ENCODE measurements at places on chromosomes 2 and 18.

DNA sequence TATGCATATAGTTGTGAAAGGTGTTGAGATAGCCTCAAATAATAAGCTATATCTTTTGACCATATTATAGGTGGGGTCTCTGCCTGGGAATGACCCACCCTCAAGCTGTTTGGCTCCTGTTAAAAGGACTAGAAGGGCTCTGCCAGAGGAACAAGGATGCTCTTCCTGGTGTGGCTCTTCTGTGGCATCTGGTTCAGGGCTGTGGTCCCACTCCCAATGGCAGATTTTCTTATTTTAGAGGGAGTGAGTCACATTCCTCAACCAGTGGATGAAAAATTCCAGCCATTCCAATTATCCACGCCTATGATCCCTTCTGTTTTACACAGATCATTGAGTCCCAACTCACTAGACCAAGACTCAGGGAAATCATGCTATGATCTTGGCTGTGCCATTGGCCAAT lies 119.9 kb downstream of the PARD3B start:
- no peak for DNase-seq

DNA sequence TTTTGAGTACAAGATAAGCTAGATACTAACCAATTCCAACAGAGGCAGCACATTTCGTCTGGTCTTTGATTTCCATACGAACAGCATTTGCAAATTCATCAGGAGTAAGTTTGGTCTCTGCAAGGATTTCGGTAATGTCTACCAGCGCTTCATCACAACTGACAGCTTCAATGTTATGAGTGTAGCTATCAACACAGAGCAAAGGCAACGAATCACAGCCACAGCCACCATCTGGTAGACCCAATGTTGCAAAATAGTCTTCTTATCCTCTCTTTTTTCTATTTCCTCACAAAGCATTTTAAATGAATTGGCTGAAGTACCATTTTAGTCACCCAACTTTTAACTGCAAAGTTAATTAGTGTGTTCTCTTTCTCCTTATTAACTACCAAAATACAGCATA lies 68.3 kb downstream of the REV1 start:
- no peak for DNase-seq

GRCh38 chr2:84800194-84800805 lies 80.6 kb downstream of the TRABD2A start:
- DNase-seq, result no peak

- no peak for DNase-seq
Measured at GRCh38 chr2:44126106-44126797, 42.4 kb upstream of the PPM1B start.

GRCh38 chr2:165069151-165069550 lies 113.8 kb upstream of the SLC38A11 start:
- DNase-seq, result no peak

DNA sequence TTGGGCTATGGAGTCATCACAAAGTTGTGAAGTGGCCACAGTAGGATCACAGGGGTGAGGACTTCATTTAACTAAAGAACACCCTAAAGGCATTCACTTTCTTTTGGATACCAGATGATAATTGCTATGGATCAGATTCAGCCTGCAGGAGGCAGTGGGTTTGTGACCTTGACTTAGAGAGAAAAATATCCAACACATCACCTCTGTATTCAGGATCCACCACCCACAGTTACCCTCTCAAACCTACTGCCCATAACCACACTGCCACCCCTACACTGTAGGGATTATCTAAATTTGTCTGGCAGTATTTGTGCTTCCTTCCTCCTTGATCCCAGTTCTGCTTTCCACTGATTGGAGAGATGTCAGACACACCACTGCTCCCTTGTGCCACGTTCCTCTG lies 269.4 kb downstream of the MYCN start:
- DNase-seq, result no peak

GRCh38 chr2:164143183-164143930 lies 407.5 kb upstream of the FIGN start:
- no peak for DNase-seq

GRCh38 chr2:54106631-54107454 lies 8.6 kb upstream of the ACYP2 start:
- no peak for DNase-seq

DNA sequence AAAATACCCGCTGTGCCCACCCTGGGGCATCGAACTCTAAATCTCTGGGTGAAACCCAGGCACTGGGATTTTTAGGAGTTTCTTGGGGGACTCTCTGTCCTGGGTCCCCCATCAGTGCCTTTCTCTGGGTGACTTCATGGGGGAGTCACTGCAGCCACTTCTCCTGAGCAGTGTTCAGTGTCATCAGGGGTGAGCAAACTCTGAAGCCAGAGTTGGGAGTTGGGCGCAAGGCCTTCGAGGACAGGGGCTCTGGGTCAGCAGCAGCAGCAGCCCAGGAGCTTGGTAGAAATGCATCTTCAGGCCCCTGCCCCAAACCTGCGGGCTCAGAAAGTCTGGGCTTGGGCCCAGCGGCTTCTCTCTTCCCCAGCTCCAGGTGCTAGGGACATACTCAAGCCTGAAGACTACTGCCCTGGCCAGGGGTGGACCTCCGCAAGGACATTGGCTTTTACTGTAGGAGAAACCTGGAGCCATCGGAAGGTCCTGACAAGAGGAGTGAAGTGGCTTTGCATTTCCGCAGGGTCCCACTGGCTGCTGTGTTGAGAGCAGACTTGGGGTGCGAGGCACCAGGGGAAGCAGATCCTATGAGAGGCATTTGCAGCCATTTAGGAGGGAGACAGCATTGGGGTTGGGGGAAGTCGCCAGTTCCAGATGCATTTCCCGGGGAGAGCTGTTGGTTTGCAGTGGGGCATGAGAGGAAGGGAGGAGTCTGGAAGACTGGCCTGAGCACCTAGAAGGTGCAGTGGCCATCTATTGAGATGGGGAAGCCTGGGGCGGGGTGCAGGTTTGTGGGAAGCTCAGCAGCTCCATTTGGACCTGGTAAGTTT lies 51.5 kb upstream of the FAHD2A start:
- no peak for DNase-seq

DNA sequence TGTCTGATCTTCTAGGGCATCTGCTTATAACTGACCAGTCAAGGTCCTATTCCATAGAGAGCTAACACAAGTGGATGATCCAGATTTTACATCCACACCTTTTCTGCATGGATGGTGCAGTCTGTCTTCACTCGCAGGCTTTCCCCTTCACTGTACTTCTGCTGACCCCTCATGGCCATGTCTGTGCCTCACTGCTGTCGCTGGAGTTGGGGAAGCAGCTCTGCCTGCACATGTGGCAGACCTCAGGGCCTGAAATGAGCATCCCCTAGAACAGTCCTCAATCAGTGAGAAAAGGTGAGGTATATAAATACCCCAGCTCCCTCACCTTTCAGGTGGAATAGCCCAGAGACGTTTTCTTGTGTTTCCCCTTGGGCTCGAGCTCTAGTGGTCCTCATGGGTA lies 233.8 kb downstream of the ANKRD36B start:
- no peak for DNase-seq

- no peak for DNase-seq
Measured at GRCh38 chr2:55112229-55113031, 62.2 kb upstream of the RTN4 start.

GRCh38 chr2:241126771-241127202 lies 22.5 kb downstream of the PASK start:
- DNase-seq, result no peak

DNA sequence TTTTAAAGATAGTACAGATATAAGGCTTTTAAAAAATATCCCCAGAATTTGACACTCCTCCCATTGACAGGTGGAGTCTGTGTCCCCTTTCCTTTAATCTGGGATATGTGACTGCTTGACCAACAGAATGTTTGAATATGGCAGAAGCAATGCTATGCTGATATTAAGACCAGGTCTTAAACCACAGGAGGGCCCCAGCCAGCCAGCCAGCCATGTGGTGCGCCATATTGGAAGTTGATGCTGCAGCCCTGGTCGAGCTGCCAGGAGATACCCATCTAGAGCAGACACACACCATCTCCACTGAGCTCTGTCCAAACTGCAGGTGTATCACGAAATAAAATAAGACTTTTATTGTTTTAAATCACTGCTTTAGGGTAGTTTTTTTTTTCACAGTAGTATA lies 122.3 kb upstream of the CAB39 start:
- DNase-seq, result no peak

DNA sequence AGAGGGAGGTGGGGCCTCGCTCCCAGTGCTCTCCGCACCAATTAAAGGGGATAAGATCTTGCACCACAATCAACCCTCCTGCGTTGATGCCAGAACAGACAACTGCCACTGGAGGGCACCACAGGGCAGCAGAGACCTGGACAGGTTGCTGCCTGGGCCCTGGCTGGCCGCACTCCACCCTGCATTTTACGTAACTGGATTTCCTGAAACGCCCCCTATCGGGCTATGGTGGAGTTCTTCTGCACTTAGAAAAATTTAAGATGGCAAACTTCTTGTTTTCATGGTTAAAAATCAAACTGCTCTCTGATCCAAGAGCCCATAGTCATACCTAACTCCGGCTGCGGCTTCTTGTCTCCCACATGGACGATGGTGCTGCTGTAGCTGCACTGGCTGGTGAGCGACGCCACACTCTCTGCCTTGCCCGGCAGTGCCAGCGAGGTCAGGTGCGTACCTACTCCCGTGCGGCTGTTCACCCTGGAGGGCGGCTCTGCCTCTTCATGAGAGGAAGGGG lies 16.8 kb upstream of the HES6 start:
- DNase-seq, result no peak

GRCh38 chr2:84077496-84077895 lies 381.6 kb downstream of the SUCLG1 start:
- no peak for DNase-seq

DNA sequence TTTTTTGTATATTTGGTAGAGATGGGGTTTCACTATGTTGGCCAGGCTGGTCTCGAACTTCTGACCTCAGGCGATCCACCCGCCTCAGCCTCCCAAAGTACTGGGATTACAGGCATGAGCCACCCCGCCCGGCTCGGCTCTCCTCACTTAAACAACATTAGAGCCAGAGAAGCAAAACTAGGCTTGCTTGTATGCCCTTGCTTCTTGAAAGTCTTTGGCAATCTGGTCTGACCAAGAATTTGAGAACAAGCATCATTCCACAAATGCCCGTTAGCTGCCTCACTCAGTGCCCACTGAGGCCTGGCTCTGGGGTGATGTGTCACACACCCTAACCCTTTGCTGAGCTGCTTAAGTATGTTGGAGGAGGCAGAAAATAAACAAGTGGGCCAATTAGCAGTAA lies 33.5 kb downstream of the SOWAHC start:
- DNase-seq, result no peak

GRCh38 chr2:207692206-207693065 lies 19.0 kb upstream of the CCNYL1 start:
- DNase-seq, result no peak

DNA sequence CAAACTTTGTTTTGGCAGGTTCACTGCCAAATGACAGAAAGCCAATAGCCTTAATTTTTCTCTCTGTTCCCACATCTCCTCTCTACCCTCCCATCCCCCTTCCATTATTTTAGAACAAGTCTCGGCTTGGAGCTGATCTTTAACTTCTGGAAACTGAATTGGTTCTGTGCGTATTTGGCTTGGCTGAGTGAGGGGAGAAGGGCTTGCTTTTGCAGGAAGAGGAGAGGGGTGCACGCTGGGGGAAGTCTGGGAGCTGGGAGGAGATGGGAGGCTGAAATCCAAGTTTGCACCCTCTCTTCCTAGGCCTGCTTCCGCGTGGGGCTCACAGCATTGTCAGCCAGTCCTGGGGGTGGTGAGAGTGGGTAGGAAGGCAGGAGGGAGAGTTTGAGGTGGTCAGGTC lies 176.1 kb upstream of the SPRED2 start:
- no peak for DNase-seq

GRCh38 chr2:186546846-186547245 lies 43.0 kb upstream of the ITGAV start:
- DNase-seq, result no peak

GRCh38 chr2:212842544-212843185 lies 304.1 kb upstream of the ERBB4 start:
- no peak for DNase-seq

GRCh38 chr18:46531482-46531881 lies 125.5 kb downstream of the LOXHD1 start:
- DNase-seq, result no peak

GRCh38 chr2:126739141-126739540 lies 83.2 kb downstream of the GYPC start:
- no peak for DNase-seq

GRCh38 chr2:3076848-3077642 lies 300.6 kb downstream of the EIPR1 start:
- DNase-seq, result no peak

DNA sequence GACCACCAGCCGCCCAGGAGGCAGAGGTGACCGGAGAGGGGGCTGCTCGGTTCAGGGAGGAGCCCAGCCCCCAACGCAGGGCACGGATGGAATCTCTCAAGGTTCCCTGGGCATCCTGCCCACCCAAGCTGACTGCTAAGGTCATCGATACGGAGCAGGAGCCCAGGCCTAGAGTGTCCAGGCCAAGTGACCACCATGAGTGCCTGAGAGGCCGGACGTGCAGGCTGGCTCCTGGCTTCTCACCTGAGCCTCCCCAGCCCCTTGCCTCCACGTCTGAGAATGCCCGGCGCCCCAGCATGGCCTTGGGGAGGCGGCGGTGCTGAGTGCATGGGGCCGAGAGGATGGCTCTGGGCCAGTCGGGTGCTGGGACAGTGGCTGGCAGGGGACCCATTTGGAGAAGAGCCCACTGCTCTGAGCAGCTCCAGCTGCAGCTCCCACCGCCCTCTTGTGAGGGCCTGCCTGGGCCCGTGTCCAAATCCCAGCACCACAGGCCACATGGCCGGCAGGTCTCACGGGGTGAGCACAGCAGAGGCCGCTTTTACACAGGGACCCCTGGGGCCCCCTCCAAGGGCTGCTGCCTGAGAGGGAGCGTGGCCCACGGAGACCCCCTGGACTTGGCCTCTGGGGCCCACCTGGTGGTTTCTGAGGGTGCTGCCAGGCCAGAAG lies 102.8 kb upstream of the CTDP1 start:
- DNase-seq, result no peak

DNA sequence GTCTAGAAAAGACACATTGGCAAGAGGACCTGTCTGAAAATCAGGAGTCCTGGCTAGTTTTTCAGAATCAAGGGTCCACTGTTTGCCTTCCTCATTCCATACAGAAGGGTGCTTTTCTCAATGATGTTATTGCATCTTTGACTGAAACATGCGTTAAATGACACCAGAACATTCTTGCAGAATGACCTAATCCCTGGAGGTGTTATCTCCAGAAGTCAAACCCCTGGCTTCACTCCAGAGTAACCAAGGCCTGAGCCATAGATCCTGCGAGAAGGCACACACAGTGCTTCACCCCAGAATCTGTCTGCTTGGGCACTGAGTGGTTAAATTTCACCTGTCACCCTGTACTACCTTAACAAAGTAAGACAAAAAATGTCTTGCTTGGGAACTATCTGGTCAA lies 1055.2 kb upstream of the FANCL start:
- no peak for DNase-seq

- no peak for DNase-seq
Measured at GRCh38 chr2:239226677-239227581, 173.9 kb downstream of the HDAC4 start.

All from GM12878 (cell line).